ENCODE measurements at places on chromosomes 11 and 22. TPM values are rescaled to one million over a fixed set of nuclear protein-coding genes. Genes with fewer than 3 reads are reported as not detected.

Gene C22orf42
- not detected for total RNA-seq

Gene MAJIN
- not detected for total RNA-seq

Gene OR6A2
- total RNA-seq = 0.05 TPM

Gene UPK2
- total RNA-seq = not detected

Gene BTBD18
- total RNA-seq = not detected

Gene RASSF10
- not detected for total RNA-seq

Gene SCGB1D2
- total RNA-seq = not detected

Gene POTEH
- total RNA-seq = not detected

Gene OR8K3
- total RNA-seq = not detected

Gene SHISAL1
- total RNA-seq = not detected

Gene C22orf31
- not detected for total RNA-seq

Gene MMP11
- total RNA-seq = 0.55 TPM

Gene APOL1
- total RNA-seq = 37.4 TPM

Gene CENPM
- total RNA-seq = 83.6 TPM

Gene PRR33
- total RNA-seq = 0.08 TPM

Gene CECR2
- not detected for total RNA-seq

All from activated CD8-positive, alpha-beta T cell treated with anti-CD3 and anti-CD28 coated beads, Interleukin-2, amount 10 ng/mL, durations not matched to agents 7 days and 5 days (primary cell).